ENCODE measurements at places on chromosomes 1 and 21. TPM values are rescaled to one million over a fixed set of nuclear protein-coding genes. Genes with fewer than 3 reads are reported as not detected.

SRM gene
- total RNA-seq: 28.1 TPM

AJAP1 gene
- total RNA-seq: 6.1 TPM

VWA5B1 gene
- total RNA-seq: not detected

GPBP1L1 gene
- 142 TPM for total RNA-seq

HSD11B1 gene
- total RNA-seq: not detected

ARHGAP29 gene
- 4.2 TPM for total RNA-seq

UTS2 gene
- total RNA-seq: not detected

PDC gene
- not detected for total RNA-seq

CYP4A22 gene
- not detected for total RNA-seq

MCOLN2 gene
- 2.3 TPM for total RNA-seq

VASH2 gene
- 2.5 TPM for total RNA-seq

RORC gene
- total RNA-seq: 0.60 TPM

LINGO4 gene
- not detected for total RNA-seq

TLR5 gene
- total RNA-seq: not detected

SLFNL1 gene
- not detected for total RNA-seq

UBE4B gene
- 23.6 TPM for total RNA-seq

OR2T35 gene
- not detected for total RNA-seq

SPRR2B gene
- total RNA-seq: not detected

RAD54L gene
- 13.9 TPM for total RNA-seq

IL10 gene
- not detected for total RNA-seq

OR10J1 gene
- not detected for total RNA-seq

CTPS1 gene
- total RNA-seq: 38.7 TPM

OR10Z1 gene
- not detected for total RNA-seq

TCEA3 gene
- total RNA-seq: 0.72 TPM

Data from H4 (cell line).